ENCODE measurements at places on chromosomes 5 and 9. TPM values are rescaled to one million over a fixed set of nuclear protein-coding genes. Genes with fewer than 3 reads are reported as not detected.

Gene FIBCD1
- total RNA-seq = 0.74 TPM

Gene GNA14
- 0.98 TPM for total RNA-seq

Gene BRD9
- 38.4 TPM for total RNA-seq

Gene ADAMTS16
- 1.5 TPM for total RNA-seq

Gene FBLL1
- total RNA-seq = 30.0 TPM

Gene TAF11L10
- total RNA-seq = not detected

Gene MAN1B1
- total RNA-seq = 37.6 TPM

Gene TPPP
- 12.5 TPM for total RNA-seq

Gene TMEFF1
- 38.4 TPM for total RNA-seq

Gene ATG10
- total RNA-seq = 9.1 TPM

Gene GDNF
- under 0.01 TPM for total RNA-seq

Gene PLPP7
- total RNA-seq = 5.2 TPM

Gene TAF1L
- 0.25 TPM for total RNA-seq

Gene XPA
- 20.9 TPM for total RNA-seq

Gene PCDHGA12
- 7.9 TPM for total RNA-seq

Gene ORM2
- not detected for total RNA-seq

Gene DOCK2
- total RNA-seq = 2.0 TPM

Gene TEK
- total RNA-seq = 6.1 TPM

Gene LEAP2
- total RNA-seq = 0.74 TPM

Gene ABCA1
- total RNA-seq = 23.6 TPM

Gene SLC34A3
- total RNA-seq = not detected

Gene FOXI1
- total RNA-seq = not detected

Gene PCDHA9
- total RNA-seq = 12.3 TPM

Gene CDO1
- 62.7 TPM for total RNA-seq

Gene SPINK13
- total RNA-seq = not detected

Gene DIPK1B
- 18.2 TPM for total RNA-seq

Gene SLC6A18
- total RNA-seq = not detected

Gene CARD9
- under 0.01 TPM for total RNA-seq

Gene FCN2
- not detected for total RNA-seq

Gene FGFR4
- 2.7 TPM for total RNA-seq

Gene PCDHGA10
- total RNA-seq = 14.5 TPM

Gene ARID3C
- total RNA-seq = not detected

Gene PCDHGA3
- 6.6 TPM for total RNA-seq

Gene SEMA6A
- total RNA-seq = 37.1 TPM

Gene SAPCD2
- 1.5 TPM for total RNA-seq

Gene SPINK6
- total RNA-seq = not detected

Gene BTNL8
- total RNA-seq = under 0.01 TPM

Gene CDH9
- 10.3 TPM for total RNA-seq

Gene HTR1A
- 8.4 TPM for total RNA-seq

Gene CCL21
- not detected for total RNA-seq

Gene PCDHGB5
- 16.2 TPM for total RNA-seq

Gene OBP2B
- total RNA-seq = not detected

Gene TSPAN17
- total RNA-seq = 21.4 TPM

Gene TIMD4
- not detected for total RNA-seq

Gene GSN
- total RNA-seq = 18.2 TPM

Gene SPATA31E1
- total RNA-seq = not detected

Gene F2RL2
- total RNA-seq = 0.49 TPM

Gene SYNPO
- 4.9 TPM for total RNA-seq

Gene GABRA1
- 19.4 TPM for total RNA-seq

Gene MAMDC2
- 2.5 TPM for total RNA-seq

Gene CMBL
- total RNA-seq = 7.6 TPM

Gene AK8
- 0.49 TPM for total RNA-seq

Gene C9orf153
- 0.25 TPM for total RNA-seq

Gene NUTM2F
- not detected for total RNA-seq

Gene DCAF12
- 23.8 TPM for total RNA-seq

Gene GRM6
- total RNA-seq = under 0.01 TPM
